Transverse colon (tissue), 4 donors: ENCODE measurements at places on chromosomes 7 and 10.
A peak's percentile ranks its signal among the peaks of the same experiment; 100 is the strongest.

- no peak overlapping the region for H3K4me3 ChIP-seq
- no peaks in the 10 kb centered on the region for H3K27me3 ChIP-seq
- H3K27ac ChIP-seq, result no peak overlapping the region
- no peak for DNase-seq
- H3K36me3 ChIP-seq, result no peaks in the 10 kb centered on the region
Observed at GRCh38 chr7:37482505-37482904, 33.8 kb upstream of the ELMO1 start.

DNA sequence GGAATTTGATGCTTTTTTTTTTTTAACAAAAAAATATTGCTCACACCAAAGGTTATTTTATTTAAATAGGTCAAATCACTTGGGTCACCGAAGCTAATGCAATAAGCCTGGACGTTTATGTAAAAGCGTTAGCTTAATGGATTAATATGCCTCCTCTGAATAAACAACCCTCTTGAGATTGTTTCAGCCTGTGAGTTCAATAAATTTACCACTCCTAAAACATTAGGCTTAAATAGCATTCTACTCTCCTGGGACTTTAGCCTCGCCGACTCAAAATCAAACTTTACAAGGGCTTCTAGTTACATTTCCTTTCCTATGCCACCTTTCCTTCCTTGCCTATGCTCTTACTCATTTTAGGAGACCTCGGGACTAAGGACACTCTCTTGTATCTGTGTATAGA lies 79.3 kb downstream of the DNAJB9 start:
- no peak overlapping the region for H3K27ac ChIP-seq
- no peaks in the 10 kb centered on the region for H3K27me3 ChIP-seq

DNA sequence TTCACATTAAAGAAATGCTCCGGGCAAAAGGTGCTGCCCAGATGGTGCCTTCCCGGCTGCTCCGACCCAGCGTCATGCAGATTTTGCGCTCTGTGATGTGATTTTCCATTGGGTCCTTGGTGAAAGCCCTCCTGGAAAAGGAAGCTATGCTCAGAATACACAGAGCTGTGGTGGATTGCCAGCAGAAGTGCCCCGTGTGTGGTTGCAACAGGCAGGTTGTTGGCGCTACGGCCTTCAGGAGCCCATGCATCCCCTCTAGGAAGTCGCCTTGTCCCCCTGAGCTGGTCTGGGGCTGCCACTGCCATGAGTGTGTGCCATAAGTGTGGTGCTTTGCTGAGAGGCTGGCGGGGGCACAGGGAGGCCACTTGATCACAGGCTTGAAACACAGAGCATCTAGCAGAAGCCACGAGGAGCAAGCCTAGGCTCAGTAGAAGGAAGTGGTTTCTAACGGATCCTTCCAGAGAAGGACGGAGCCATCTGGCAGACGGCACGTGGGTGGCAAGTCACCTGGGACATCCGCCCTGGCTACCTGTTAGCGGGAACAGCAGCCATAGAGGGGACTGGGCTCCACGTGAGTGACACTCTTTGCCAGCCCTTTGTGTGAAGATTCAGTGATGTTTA lies 210.9 kb downstream of the CUX1 start:
- no peaks in the 10 kb centered on the region for H3K27me3 ChIP-seq
- no peak for DNase-seq
- no peaks in the 10 kb centered on the region for H3K36me3 ChIP-seq

- DNase-seq, result no peak
- H3K4me1 ChIP-seq, result no peaks in the 10 kb centered on the region
- H3K27me3 ChIP-seq, result no peaks in the 10 kb centered on the region
- H3K4me3 ChIP-seq, result no peak overlapping the region
- H3K36me3 ChIP-seq, result no peaks in the 10 kb centered on the region
Observed at GRCh38 chr7:30659312-30659711, 22.9 kb downstream of the CRHR2 start.

DNA sequence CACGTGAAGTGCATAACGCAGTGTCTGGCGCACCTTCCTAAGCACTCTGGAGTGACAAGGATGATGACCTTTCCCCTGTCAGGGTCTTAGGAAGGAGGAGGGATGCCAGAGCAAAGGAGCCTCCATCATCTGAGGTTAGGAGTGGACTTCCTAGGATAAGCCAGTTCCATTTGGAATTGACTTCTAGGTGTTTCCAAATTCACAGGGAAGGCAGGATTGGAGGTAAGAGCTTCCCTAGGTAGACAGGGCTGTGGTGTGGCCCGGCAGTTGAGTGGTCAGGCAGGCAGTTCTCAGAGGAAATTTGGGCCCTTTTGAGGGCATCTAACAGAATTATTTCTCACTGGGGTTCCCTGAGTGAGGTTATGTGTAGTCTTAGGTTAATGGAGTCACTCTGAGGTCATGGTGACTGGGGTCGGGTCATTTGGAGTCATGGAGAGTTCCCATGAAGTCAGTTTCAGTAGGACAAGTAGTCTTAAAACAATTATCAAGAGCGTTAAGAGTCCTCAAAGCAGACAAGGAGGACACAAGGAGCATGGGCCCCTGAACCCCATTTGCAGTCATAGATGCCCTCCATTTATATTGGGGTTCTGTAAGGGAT lies 8.2 kb downstream of the PPIF start:
- peaks cover 8% of the 10 kb centered on the region for H3K4me1 ChIP-seq
- no peaks in the 10 kb centered on the region for H3K27me3 ChIP-seq
- DNase-seq, result no peak
- no peak overlapping the region for H3K27ac ChIP-seq

- H3K27ac ChIP-seq, result no peak overlapping the region
- H3K4me1 ChIP-seq, result no peaks in the 10 kb centered on the region
- H3K36me3 ChIP-seq, result no peaks in the 10 kb centered on the region
- DNase-seq, result no peak
- H3K27me3 ChIP-seq, result no peaks in the 10 kb centered on the region
Observed at GRCh38 chr10:44662051-44662450, 249.1 kb upstream of the TMEM72 start.

DNA sequence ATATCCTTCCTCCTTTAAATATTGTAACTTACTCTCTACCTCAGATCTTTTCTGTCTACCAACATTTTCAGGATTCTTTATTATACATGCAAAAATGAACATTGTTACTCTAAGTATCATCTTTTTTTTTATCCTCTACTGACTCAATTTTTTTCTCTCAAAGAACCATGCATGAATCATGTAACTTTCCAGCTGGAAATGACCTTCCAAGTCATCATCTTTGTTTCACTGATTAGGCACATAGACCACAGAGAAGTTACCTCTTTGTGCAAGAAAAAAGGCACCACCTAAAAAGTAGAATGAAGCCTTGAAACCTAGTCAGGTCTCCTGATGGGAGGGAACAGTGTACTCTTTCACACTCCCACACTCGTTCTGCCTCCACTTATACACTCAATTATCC lies 234.9 kb downstream of the HGF start:
- no peak for DNase-seq
- H3K4me1 ChIP-seq, result no peaks in the 10 kb centered on the region
- H3K36me3 ChIP-seq, result no peaks in the 10 kb centered on the region
- H3K27ac ChIP-seq, result no peak overlapping the region
- H3K27me3 ChIP-seq, result no peaks in the 10 kb centered on the region
- no peak overlapping the region for H3K4me3 ChIP-seq

DNA sequence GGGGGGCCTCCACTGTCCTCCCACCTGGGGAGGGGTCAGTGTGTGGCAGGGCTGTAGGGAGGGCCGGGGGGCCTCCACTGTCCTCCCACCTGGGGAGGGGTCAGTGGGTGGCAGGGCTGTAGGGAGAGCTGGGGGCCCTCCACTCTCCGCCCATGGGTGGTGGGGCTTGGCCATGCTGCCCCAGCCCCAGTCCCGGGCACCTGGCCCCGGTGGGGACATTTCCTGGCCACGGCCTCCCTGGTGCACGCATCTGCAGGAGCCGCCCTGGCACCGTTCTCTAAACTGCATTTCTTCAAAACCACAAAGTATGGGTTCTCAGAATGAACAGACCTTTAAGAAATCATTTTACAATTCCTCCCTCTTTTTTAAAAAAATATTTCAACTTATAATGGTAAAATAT lies 89.3 kb upstream of the PDGFA start:
- no peak overlapping the region for H3K27ac ChIP-seq
- H3K4me3 ChIP-seq, result no peak overlapping the region
- no peak for DNase-seq
- H3K36me3 ChIP-seq, result no peaks in the 10 kb centered on the region
- H3K27me3 ChIP-seq, result no peaks in the 10 kb centered on the region

DNA sequence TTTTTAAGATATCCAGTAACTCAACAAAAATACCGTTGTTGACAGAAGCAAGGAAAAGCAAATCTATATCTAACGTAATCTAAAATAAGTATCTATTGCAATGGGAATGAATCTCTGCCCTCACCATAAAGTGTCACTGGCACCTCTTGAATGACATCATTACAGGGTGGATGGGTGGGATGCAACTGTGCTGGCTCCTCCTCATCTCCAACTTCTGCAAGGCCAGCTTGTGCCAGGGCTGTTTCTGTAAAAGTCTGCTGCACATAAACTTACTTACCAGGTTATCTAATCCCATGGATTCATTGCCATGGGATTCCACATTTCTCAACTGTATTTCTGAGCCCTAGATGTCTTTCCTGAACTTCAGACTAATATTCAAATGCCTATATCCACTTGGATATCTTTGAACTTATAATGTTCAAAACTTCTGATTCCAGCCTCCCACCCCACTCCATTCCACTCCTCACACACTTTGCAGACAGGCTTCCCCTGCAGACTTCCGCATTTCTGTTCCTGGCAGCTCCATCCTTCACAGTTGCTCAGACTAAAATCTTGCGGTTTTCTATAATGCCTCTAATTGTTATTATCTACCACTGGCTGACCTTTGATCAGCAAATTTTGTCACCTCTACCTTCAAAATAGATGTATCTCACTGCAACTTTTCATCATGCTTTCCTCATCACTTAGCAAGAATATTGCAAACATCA lies 10.7 kb downstream of the FGL2 start:
- no peak overlapping the region for H3K27ac ChIP-seq
- peaks cover 4% of the 10 kb centered on the region for H3K4me1 ChIP-seq
- no peaks in the 10 kb centered on the region for H3K27me3 ChIP-seq

DNA sequence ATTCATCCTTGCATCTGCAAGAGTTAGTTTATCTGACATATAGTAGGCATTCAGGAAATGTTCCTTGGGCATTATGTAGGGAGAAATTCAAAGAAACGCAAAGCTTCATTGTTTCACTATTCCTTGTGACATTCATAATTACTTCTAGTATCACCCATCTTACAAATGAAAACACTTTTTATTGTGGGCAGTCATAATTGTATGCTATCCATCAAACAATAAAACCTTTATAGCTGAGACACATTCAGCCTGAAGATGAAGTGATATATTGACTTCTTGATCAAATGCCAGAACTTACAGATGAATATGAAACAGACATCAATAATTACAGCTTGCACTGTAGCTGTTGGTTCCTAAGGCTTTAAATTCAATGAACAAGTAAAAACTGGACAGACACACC lies 36.4 kb downstream of the FAM204A start:
- no peak overlapping the region for H3K4me3 ChIP-seq
- no peaks in the 10 kb centered on the region for H3K36me3 ChIP-seq
- no peak for DNase-seq
- H3K27ac ChIP-seq, result no peak overlapping the region

DNA sequence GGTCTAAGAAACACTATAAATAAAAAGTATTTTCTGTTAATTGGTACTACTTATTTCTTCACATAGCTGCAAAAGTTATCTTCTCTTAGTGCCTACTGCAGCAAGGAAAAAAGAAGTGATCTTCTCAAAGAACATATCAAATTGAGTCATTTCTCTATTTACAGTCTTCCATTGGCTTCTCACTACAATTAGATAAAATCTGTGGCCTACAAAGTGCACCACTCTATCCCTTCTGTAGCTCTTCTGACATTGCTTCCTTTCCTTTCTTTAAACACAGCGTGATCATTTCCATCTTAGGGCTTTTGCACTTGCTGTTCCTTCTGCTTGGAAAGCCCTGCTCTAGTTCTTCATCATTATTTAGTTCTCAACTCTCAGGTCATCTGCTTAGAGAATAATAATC lies 44.7 kb downstream of the MXI1 start:
- no peak overlapping the region for H3K4me3 ChIP-seq
- no peaks in the 10 kb centered on the region for H3K27me3 ChIP-seq

DNA sequence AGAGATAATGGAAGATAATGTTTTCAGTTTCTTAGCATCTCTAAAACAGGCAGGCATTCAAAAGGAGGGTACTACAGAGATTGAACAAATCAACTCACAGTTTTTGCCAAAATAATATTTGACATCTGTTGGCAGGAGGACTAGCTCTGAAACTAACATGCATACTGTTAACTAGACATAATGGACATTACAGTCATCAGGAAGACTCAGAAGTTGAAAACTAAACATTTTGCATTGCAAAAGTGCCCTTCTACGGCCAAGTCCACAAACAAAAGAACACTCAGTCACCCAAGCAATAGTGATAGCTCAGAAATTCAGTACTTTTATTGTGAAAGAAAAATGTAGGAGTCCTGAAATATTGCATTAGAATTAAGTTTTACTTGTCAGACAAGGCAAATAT lies 399.0 kb downstream of the HGF start:
- no peaks in the 10 kb centered on the region for H3K27me3 ChIP-seq
- no peak overlapping the region for H3K27ac ChIP-seq
- no peak for DNase-seq
- no peak overlapping the region for H3K4me3 ChIP-seq
- H3K36me3 ChIP-seq, result no peaks in the 10 kb centered on the region

GRCh38 chr7:128022631-128023532 lies 8.4 kb downstream of the LRRC4 start:
- no peaks in the 10 kb centered on the region for H3K36me3 ChIP-seq
- DNase-seq, result no peak
- H3K27me3 ChIP-seq, result no peaks in the 10 kb centered on the region
- H3K4me1 ChIP-seq, result peaks cover 16% of the 10 kb centered on the region

DNA sequence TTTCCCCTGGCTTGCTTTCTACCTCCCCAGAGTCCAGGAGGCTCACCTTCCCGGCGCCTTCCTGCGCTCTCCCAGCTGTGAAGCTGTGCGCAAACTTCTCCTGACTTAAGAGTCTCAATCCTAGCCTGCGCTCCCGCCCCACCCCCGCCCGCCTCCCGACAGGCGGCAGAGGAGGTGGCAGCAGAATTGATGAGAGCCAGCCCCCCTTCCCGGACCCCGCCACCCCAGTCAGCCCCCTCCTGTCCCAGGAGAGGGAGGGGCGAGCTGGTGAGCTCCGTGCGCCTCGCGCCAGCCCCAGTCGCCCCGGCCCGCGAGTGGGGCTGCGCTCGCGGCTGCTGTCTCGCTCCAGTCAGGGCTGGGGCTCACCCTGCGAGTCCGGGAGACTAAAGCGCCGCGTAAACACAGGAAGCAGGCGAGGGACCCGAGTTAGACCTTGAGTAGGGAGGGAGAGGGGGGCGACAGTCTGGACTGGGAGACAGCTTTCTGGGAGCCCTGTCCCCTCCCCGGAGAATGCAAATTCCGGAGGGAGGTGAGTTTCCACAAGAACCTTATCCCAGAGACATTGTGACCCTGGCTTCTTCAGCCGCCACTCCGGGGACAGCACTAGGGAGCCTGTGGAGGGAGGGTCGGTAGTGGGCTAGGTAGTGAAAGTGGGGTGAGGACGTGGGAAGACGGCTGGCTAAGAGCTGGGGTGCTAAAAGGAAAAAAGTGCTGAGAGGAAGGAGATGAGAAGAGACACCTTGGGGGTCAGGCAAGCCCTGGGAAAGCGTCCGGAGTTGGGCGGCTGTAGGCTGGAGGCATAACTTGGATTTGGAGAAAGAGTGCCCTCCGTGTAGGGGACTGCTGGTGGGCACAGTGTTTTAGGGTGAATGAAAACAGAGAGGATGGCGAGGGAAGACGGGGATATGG lies at the start of gene CALCR:
TSS of gene CALCR (minus strand) at position 79 of the 909 bp plus-strand sequence. CDS start 87,743 bp downstream, outside the sequence.
- H3K27me3 ChIP-seq, result peaks cover 31% of the 10 kb centered on the region
- peaks cover 2% of the 10 kb centered on the region for H3K4me1 ChIP-seq
- H3K27ac ChIP-seq, result no peak within 1 kb of the TSS
- peak within 1 kb of the TSS; percentile 34 for H3K4me3 ChIP-seq
- DNase-seq, result no peak
- H3K36me3 ChIP-seq, result no peaks in the 10 kb centered on the region
